ENCODE measurements at places on chromosomes 5 and 9.
A peak's percentile ranks its signal among the peaks of the same experiment; 100 is the strongest.

- peak; percentile 3 for DNase-seq
Measured at GRCh38 chr9:100700689-100701318, 122.9 kb downstream of the CAVIN4 start.

DNA sequence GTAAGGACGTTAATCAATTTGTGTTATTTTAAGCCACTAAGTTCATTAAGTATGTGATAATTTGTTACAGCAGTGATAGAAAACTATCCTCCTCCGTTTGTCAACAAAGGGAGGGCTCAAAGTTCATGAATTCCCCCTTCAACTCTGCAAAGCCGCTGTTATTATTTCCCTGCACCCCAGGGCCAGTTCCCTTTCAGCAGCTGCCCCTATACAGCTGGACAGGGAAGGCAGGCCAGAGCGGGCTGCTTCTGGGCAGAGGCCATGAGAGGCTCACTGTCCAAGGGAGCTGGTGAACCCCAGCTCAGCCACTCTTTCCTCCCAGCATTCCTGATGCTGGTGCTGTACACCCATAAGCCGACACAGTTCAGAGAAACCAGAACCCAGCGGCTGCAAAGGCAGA is 102.4 kb upstream of the GPR151 start:
- DNase-seq = no peak

DNA sequence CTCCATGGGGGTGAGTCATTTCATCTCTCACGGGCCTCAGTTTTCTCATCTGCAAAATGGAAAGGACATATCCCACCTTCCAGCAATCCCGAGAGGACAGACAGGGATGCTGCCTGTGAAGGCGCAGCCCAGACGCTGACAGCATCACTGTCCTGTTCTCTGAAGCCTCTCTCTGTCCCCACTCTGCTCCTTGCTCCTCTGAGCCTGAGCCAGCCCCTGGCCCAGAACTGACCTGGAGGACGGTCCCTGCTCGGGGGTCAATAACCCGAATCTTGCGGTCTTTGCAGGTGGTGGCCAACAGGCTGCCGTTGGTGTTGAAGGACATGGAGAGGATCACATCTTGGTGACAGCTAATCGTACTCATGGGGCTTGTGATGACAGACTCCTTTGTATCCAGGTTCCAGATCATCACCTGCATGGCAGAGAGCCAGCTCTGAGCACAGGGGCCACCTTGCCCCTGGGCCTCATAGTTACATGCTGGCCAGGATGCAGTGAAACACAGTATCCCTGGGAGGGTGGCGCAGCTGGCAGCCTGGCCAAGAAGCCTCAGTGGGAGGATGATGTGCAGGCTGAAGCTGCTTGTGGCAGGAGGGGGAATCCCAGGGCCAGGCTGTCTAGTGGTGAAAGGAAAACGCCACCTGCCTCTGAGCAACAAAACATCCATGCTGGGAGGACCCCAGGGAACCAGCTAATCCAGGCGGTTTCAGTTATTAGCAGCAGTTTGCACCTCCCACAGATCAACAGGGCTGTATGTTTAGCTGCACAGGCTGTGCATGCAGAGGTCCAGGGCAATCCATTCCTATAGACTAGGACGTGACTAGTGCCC is 14.0 kb upstream of the TRIM14 start:
- no peak for DNase-seq

- no peak for DNase-seq
Measured at GRCh38 chr5:159817262-159818029, 98.8 kb upstream of the ADRA1B start.

DNA sequence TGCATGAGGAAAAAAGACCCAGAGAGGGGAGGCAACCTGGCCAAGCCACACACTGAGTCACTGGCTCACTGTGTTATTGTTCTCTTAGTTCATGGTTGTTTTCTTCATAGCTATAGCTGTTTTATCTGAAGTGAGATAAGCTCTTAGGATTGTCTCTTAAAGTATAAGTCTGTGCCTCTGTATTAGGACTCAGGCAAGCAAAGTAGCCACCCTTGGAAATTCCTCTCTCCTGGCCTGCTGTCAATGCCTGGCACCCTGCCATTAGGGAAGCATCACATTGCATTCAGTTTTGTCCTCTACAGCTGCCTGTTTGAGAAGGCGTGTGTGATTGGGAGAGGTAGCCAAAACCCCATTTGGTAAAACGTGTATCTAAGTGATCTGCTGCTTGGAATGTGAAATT is 147.4 kb upstream of the GLRA1 start:
- DNase-seq = no peak

- peak; percentile 9 for DNase-seq
Measured at GRCh38 chr9:132351404-132352045, 3.3 kb downstream of the SETX start.

DNA sequence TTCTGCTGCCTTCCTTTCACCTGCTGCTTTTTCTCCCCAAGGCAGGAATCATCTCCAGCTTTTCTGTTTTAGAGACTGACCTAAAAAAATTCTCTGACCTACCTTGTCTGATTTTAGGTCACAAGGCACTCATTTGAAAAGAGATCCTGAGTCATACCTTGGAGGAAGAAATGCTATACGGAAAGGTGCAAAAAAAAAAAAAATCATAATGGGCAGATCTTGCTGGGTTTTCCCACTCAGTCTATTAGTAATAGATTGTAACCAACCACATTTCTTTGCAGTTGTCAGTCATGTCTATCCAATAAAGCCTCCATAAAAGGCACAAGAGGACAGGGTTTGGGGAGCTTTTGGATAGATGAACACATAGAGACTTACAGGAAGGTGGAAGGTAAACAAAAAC is 70.0 kb downstream of the MTREX start:
- no peak for DNase-seq

DNA sequence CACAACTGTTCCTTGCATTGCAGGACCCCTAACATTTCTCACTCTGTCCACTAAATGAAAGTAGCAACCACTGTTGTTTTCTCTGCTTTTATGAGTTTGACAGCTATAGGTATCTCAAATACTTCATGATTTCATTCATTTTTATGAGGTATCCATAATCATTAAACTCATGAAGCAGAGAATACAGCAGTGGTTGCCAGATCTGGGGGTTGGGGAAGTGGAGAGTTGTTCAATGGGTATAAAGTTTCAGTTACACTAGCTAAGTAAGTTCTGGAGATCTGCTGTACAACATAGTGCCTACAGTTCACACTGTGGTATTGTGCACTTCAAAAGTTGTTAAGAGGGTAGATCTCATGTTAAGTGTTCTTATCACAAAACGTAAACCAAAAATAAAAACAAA is 23.4 kb upstream of the CAMK4 start:
- DNase-seq = no peak

GRCh38 chr9:4833781-4834560 is 41.2 kb downstream of the RCL1 start:
- no peak for DNase-seq

DNA sequence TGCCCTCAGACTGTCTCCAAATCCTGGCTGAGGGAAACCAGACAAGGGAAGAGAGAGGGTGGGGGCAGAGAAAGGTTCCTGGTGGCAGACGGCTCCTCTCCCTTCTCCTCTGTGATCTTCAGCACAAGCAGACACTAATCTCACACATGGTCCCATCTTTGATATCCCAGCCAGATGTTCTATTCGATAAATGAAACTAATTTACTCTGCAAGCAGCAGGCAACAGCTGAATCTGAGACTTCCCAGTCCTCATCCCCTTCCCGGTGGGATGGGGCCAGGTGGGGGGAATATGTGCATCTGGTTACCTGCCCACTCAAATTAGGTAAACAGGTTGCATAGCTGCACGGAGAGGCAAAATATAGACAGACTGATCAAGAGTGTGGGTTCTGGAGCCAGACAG is 208.9 kb upstream of the PANK3 start:
- DNase-seq = no peak

GRCh38 chr5:27875148-27875547 is 836.8 kb upstream of the CDH9 start:
- no peak for DNase-seq

DNA sequence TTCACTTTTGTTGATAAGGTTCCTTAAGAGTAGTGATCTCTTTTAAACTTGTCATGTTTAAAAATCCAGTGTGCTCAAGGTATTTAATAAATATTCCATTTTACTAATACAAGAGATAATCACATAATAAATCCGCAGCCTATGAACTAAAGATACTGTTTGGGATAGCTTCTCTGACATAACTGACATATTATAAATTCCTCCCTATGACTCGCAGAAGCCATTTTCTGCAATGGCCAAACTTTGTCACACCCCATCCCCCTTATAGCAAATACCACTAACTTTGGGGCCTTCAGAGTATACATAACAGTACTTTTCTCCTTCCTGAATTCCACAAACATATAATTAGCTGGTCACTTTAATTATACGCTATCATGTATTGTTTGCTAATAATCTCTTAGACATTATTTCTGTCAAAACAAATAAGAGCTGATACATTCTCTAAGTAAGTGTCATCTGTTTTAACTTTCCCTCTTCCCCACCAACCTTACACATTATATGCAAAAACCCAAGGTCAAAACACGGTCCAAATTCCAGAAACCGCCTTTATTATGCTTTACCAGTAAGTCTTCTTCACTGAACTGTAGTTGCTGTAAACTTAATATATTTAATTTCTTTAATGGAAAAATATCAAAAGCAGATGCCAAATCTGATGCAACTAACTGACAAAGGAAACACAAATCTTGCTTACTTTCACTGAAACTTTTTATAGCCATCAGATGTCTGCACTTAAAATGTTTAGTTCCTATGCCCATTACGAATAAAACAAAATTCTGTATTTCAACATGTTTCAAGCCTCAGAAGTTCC is 971 bp downstream of the TMEM267 start:
- no peak for DNase-seq

- peak; percentile 29 for DNase-seq
Measured at GRCh38 chr9:35605351-35606137, 482 bp downstream of the TESK1 start.

- DNase-seq = no peak
Measured at GRCh38 chr9:137149363-137149762, 10.4 kb downstream of the GRIN1 start.

GRCh38 chr9:107942856-107943255 is 453.3 kb upstream of the KLF4 start:
- no peak for DNase-seq

Measured in CD4-positive, alpha-beta T cell treated with Interleukin-15 for 4 hours (primary cell).